ENCODE measurements at places on chromosomes 11 and 22.

- DNase-seq: no peak
These were observed 27.1 kb downstream of the PTDSS2 start for GRCh38 chr11:477052-477715.

DNA sequence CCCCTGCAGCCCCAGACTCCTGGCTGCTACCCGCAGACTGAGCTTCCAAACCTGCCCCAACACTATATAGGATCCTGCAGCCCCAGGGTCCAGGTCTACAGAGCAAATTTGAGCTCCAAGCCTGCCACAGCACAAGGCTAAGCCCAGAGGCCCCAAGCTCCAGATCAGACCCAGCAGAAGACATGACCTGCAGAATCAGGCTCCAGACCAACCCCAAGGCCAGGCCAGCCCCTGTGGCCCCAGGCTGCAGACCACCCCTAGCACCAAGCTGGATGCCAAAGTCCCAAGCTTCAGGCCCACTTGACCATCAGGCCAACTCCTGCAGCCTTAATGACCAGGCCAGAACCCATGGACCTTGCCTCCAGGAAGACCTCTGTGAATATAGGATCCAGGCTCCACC, 145.3 kb downstream of the DLG2 start:
- no peak for DNase-seq

- no peak for DNase-seq
These were observed 1290.4 kb downstream of the BRD1 start for GRCh38 chr22:48537343-48537680.

GRCh38 chr22:17396516-17396915, 27.3 kb downstream of the CECR2 start:
- no peak for DNase-seq

DNA sequence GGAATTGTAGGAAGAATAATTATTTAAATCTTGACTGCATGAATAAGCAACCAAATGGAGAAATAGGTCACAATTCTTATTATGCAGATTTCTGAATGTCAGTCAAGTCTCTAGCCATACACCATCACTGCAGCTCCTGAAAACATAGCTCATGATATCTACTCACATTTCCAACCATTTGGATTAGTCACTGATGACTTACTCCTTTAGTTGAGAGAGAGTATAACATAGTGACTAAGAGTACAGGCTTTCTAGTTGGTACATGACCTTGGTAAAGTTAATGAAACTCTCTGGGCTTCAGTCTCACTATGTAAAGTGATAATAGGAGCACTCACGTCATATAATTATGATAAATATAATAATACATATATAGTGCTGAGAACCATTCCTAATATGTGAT, 265.2 kb downstream of the KCNA4 start:
- DNase-seq: no peak

Data from stimulated activated effector memory CD8-positive, alpha-beta T cell treated with anti-CD3 and anti-CD28 coated beads, Interleukin-12 subunit alpha, Interleukin-12 subunit beta, amount 100 ng/mL, for 72 hours (primary cell).